ENCODE measurements at places on chromosomes 5 and 9.

- no peak for DNase-seq
These were observed 14.2 kb upstream of the C5orf46 start for GRCh38 chr5:147920420-147921030.

GRCh38 chr9:94827584-94828304, 101.2 kb downstream of the AOPEP start:
- peak; percentile 74 for DNase-seq

DNA sequence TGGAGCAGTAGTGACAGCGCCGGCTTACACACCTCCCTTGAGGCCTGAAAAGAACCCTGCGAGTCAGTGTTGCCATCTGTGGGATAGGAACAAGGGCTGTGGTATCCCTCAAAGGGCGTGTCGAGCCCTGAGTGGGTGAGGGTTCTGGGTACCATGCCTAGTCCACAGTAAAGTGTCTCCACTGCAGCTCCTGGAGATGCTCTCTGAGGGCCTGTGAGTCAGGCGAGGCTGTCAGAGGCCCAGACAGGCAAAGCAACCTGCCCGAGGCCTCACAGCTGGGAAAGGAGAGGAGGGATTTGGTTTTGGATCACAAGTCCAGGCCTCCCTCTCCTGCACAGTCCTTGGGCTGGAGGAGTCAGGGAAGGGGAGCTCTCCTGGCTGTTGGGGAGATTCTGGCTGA, 6.1 kb downstream of the PRRX2 start:
- no peak for DNase-seq

GRCh38 chr5:77973253-77973609, 197.1 kb upstream of the TBCA start:
- no peak for DNase-seq

- DNase-seq = no peak
These were observed 24.8 kb downstream of the CEP72 start for GRCh38 chr5:636951-637350.

All from fibroblast of mammary gland (primary cell).